ENCODE measurements at places on chromosomes 16 and 17.

- no peak for DNase-seq
Observed at GRCh38 chr17:11565591-11565990, 32.7 kb upstream of the DNAH9 start.

- peak; percentile 74 for DNase-seq
Observed at GRCh38 chr17:76585033-76585648, 519 bp downstream of the ST6GALNAC2 start.

DNA sequence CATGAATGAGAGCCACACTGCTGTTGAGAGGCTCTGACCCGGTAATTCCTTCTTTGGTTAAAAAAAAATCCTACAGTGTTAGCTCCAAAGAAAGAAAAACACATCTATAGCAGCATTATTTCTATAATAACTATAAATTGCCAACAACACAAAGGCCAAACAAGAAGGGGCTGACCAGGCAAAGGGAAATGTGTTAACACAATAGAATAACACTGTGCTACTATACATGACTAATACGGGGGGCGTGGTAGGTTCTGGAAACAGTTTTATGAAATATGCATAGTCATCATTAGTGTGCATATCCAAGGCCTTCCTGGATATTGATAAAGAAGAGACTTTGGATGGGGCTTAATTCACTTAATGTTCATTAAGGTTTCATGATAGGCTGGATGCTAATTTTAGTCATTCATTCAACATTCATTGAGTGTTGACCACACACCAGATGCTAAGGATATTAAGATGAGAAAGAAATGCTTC is 50.0 kb upstream of the CCL1 start:
- no peak for DNase-seq

GRCh38 chr17:73459980-73460379 is 148.2 kb upstream of the CDC42EP4 start:
- DNase-seq, result peak; percentile 13

GRCh38 chr16:22204091-22204655 is 1.9 kb upstream of the EEF2K start:
- no peak for DNase-seq

DNA sequence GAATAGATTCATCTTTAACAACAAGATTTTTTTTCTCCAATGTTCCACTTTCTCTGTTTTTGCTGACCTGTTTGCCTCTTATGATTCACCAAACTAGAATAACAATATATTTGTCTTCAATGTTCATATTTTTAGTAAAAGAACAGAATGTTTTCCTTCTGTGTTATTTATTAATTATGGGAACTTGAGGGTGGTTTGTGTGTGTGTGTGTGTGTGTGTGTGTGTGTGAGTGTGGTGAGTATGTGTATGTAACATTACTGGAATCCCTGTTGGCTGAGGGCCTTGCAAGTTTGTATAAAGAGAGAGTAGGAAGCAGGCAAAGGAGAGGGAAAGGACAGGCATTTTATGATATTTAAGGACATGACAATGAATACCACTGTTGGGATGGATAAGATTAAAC is 13.8 kb downstream of the STXBP4 start:
- DNase-seq, result no peak

DNA sequence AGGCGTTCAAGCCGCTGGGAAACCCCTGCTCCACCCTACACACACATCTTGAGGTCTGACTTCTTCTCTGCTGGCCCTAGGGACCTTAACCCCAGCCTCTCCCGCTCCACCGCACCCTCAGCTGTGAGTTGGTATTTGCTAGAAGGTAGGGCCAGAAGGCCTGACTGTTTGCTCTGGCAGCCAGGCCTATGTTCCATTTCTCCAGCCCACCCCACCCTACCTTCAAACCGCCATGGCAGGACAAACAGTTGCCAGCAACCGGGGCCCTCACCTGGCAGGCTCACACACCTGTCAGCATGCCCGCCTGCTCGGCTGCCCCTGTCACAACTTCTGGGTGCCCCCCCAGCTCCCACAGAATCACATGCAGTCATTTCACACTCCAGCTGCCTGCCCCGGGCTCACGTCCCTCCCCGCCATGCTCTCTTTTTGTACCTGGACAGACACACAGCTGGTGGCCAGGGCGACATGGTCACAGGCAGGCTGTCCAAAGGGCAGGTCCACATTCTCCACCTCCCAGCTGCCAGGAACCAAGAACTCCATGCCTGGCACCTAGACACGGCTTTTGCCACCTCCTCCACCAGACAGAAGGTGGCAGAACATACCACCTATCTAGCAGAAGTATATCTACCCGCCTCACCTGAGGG is 2.6 kb upstream of the ATP2A3 start:
- DNase-seq, result no peak

DNA sequence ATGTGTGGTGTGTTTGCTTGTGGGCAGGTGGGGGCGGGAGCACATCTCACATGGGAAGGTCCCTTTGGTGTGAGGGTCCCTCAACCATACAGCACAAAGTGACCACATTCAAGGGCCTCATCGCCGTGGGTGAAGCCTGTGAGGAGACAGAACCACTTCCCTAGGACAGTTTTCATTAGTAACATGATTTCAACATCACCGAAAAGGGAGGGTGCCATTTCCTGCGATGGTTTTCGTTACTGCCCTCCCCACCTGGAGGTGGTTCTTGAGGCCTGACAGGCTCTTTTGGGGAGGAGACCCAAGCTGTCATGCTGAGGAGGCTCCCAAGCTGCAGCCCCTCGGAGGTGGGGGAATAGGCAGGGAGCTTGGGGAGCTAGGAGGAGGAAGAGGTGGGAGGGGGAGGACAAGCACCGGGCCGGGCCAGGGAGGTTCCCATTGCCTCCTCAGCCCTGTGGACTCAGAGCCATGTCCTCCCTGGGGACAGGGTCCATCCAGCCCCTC is 9.5 kb downstream of the CD300LB start:
- DNase-seq, result peak; percentile 83

DNA sequence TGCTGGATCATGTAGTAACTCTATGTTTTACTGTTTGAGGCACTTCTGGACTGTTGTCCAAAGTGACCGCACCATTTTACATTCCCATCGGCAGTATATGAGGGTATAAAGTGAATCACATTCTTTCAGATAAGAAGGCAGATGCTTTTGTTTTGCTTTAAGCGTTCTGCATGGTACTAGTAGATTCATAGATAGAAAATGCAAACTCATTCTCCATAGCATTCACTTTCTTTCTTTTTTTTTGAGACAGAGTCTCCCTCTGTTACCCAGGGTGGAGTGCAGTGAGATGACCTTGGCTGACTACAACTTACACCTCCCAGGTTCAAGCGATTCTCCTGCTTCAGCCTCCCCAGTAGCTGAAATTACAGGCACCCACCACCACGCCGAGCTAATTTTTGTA is 40.4 kb downstream of the TANGO6 start:
- DNase-seq, result no peak

GRCh38 chr17:64571746-64572145 is 65.0 kb downstream of the CEP95 start:
- DNase-seq, result no peak
